ENCODE measurements at places on chromosomes 1 and 21. TPM values are rescaled to one million over a fixed set of nuclear protein-coding genes. Genes with fewer than 3 reads are reported as not detected.

DNA sequence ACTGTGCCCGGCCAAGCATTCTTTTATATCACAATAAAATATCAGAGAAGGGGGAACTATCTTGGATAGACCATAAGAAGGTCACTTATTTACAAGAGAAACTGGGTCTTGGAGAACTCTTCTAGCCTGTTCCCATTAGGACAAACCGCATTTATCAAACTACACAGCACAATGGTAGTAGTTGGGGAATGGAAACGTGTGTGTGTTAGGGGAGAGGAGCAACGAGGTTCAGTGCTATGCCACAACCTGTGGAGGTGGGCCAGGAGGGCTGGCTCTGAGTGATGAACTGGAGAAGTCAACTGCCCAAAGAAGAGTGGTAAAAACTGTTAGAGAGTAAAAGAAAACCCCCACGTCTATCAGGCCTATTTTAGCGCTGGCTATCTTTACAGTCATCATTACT is 1.6 kb downstream of the DONSON start:
- DNase-seq = no peak

- DNase-seq = peak; percentile 84
Observed at GRCh38 chr1:65979136-65980044, 186.7 kb downstream of the PDE4B start.

GRCh38 chr1:201712387-201713085 is 116.4 kb upstream of the IPO9 start:
- no peak for DNase-seq

DNA sequence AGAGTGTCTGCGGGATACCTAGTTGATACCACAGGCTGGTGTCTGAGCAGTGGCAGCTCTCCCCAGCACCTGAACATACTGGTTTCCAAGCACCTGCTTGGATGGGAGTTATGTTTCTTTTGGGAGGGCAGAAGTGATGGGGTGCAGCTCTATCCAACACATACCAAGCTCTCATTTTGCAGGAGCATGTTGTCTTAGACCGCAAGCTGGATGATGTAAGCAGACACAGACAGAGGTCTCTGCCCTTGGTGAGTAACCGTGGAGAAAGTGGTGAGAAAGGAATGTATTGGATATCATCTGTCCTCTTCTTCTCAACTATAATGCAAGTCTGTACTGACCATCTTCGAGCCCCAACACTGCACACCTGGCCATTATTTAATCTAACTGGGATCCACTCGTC is 37.4 kb downstream of the ZNF496 start:
- DNase-seq = peak; percentile 75

DNA sequence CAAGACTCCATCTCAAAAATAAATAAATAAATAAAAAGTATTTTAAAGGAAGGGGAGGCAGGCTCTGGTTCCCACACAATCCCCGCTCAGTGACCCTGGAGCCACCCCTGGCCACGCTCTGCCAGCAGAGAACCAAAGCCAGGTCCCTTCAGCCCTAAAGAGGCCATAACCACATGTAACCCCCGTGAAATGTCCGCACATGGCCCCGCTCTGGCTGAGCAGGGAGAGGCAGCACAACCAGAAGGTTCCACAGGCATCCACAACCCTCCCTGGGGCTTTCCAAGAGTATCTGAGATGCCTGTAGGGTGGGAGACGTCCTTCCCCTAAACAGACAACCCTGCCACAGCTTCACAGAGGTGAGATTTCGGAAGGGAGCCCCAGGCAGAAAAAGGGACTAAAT is 1.4 kb upstream of the ARF1 start:
- no peak for DNase-seq

GRCh38 chr1:82991569-82991968 is 1007.4 kb downstream of the TTLL7 start:
- peak; percentile 6 for DNase-seq

- no peak for DNase-seq
Observed at GRCh38 chr1:246828818-246829217, 102.9 kb downstream of the AHCTF1 start.

DNA sequence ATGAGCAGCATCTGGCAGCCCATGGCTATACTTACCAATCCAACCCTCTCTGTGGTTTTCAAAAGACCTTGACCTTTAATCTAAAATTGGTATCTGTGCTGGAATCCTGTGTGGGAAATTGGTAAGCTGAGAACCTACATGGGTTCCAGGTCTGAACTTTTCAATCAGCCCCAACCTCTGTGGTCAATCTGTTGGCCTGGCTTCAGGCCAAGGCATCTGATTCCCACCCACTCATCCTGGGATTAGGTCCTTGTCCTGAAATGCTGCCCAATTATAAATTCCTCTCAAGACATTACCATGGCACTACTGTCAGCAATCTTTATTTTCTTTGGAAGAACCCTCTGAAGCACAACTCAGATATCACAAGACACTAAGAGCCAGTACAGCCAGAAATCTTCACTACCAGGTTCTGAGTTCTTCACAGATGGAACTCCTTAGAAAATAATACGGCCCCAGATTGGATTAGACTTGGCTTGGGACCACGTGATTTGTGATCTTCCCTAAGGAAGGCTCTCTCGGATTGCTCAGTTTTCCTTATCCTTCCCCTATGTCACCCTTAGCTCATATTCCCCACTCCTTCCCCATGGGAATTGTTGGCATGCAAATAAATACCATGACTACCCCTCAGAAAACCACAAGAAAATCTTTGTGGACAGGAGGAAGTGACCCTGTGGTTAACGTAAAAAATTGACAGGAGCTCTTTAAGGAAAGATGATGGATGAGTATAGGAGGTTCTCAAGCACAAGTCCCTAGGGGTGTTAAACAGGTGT is 207.9 kb upstream of the ST6GALNAC5 start:
- DNase-seq = peak; percentile 45

GRCh38 chr1:188240772-188241406 is 1412.1 kb downstream of the PLA2G4A start:
- DNase-seq = no peak

DNA sequence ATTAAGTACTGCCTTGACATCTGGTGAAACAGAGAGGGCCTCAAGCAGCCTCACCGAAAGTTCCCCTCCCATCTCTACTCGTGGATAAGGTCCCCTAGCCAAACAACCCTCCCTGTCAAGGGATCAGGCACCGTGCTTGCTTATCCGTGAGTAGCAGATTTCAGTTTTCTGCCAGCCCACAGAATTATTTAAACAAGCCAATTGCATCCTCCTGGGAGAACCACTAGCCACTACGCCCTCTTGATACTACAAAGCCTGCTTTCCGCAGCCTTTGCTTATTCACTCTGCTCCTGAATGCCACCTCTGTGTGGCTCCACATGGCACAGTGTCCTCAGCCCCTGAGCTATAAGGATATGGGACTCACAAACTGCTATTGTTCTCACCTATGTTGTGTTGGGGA is 5.9 kb upstream of the TFF2 start:
- DNase-seq = no peak

DNA sequence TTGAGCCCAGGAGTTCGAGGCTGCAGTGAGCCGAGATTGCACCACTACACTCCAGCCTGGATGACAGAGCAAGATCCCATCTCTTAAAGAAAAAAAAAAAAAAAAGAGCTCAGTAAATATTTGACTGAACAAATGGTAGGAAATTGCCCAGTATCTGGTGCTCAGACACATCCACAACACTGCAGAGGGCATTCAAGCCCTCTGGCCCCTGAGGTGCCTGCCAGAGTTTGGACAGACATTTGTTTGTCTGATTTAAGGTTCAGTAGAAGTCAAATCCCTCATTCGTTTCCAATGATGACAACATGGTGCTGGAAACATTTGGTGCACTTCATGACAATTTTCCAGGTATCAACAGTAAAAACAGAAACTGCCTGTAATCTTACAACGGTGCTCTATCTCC is 86.6 kb downstream of the HLCS start:
- DNase-seq = no peak

- DNase-seq = no peak
Observed at GRCh38 chr1:107244709-107245500, 104.1 kb downstream of the NTNG1 start.

- no peak for DNase-seq
Observed at GRCh38 chr1:219189952-219190351, 16.3 kb downstream of the LYPLAL1 start.

DNA sequence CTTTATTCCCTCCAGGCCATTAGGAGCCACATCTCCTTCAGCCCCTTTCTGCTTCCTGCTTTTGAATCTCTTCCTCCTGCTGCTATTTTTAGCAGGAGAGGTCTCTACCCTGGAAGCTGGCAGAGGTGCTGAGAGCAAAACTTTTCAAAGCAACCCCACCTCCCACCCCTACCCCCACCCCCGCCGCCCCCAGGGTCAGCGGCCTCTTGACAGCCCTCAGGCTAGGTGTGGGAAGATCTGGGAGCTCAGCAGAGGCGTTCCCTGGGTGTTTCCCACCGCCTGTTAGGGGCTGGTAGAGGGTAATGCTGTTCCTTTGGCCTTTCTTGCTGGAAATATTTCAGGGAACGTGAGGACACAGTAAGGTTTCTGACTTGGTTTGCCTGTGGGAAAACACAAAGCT is 112.5 kb upstream of the CACHD1 start:
- DNase-seq = no peak

DNA sequence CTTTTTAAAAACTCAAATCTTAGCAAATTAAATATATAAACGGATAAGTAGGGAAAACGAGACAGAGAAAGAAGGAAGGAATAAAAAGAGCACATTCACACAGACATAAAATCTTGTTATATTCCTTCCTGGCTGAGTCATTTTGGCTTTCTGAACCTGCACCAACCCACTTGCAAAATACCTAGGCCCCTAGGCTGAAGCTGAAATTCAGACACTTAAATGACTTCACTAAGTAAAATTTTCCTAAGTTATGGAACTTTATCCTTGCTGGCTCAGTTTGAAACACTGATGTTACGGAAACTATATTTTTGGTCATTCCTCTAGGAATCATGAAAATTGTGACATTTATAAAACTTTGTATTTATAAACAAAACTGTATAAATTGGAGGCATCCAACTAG is 462.8 kb upstream of the NFIA start:
- DNase-seq = no peak

DNA sequence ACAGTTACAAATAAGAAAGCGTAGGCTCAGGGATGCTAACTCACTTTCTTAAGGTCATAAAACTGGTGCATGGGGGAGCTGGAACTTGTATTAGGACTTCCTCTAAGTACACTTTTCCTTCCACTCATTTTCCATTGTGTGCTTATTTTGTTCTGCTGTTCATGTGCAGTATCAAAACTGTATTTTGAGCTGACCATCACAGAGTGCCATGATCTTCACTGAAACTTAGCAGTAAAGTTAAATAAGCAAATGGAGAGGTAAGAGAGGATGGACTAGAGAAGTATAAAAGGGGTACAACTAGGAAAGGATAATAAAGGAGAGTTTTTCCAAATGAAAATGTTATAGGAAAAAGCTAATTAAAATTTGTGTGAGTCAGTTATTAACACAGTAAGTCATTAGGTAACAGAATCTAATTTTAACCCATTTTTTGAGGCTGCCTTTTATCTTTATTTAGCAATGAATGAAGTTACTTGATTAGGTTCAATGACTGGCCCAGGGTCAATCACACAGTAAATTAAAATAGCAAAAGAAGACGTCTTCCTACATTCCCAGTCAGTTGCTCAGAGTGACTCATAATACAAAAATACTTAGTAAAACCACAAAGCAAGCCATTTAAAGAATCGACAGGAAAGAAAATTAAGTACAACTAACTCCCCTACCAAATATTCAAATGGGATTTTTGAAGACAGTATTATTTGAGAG is 165.8 kb upstream of the C1orf105 start:
- DNase-seq = peak; percentile 85

DNA sequence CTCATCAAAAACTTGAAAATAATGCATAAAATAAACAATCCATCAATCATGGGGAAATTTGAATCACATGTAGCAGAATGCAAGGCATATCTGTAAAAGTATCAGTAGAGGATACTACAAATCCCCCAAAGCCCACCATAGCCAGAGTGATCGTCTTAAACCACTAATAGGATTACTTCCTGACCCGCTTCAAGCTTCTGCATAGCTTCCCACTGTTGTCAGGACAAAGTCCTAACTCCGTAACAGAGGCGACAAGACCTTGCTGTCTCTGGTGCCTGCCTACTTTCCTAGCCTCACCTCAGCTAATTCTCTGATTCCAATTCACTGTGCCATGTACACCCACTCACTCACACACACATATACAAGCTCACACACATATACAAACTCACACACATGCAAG is 161.2 kb upstream of the NFIA start:
- no peak for DNase-seq

DNA sequence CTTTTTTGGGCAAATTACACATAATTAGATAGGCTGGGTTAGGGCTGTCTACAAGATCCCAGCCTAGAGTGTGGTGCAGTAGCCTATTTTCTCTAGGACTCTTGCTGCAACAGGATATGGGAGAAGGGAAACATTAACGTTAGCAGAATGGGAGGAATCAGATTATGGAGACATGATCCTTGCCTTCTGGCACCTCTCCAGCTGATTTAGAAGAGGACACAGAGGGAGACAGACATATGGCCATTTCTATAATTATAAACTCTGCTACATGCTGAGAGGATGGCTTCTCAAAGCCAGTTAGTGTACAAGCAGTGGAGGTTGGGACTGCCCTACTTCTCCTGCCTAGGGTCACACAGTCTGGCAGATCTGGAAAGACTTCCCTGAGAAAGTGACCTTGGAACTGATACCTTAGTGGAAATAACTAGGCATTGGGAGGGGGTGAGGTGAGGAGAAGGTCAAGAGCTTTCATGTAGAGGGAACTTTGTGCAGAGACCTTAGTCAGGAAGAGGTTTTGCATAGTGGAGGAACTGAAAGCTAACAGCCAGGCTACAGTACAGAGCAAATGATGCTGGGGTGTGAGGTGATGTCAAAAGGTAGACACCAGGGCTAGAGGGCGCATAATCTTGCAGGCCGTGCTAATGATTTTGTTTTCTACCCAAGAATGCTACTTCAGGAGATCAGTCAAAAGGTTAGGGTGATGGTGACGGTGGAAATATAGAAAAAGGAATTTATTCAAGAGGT is 1.2 kb upstream of the CD1D start:
- DNase-seq = no peak

Gene CELA3B
- total RNA-seq = not detected

Gene ATP5PF
- 46.6 TPM for total RNA-seq

Gene AADACL4
- not detected for total RNA-seq

Gene GJA4
- total RNA-seq = not detected

Gene DUSP23
- 21.6 TPM for total RNA-seq

Gene SLAMF9
- not detected for total RNA-seq

Gene BTBD19
- 5.0 TPM for total RNA-seq

Gene SPRR5
- total RNA-seq = not detected

Gene LYPLAL1
- total RNA-seq = 51.5 TPM

Gene UBL4B
- not detected for total RNA-seq

Data from fibroblast of lung (primary cell).